T-helper 1 cell (primary cell): ENCODE measurements at places on chromosomes 1 and 21.
A peak's percentile ranks its signal among the peaks of the same experiment; 100 is the strongest.

DNA sequence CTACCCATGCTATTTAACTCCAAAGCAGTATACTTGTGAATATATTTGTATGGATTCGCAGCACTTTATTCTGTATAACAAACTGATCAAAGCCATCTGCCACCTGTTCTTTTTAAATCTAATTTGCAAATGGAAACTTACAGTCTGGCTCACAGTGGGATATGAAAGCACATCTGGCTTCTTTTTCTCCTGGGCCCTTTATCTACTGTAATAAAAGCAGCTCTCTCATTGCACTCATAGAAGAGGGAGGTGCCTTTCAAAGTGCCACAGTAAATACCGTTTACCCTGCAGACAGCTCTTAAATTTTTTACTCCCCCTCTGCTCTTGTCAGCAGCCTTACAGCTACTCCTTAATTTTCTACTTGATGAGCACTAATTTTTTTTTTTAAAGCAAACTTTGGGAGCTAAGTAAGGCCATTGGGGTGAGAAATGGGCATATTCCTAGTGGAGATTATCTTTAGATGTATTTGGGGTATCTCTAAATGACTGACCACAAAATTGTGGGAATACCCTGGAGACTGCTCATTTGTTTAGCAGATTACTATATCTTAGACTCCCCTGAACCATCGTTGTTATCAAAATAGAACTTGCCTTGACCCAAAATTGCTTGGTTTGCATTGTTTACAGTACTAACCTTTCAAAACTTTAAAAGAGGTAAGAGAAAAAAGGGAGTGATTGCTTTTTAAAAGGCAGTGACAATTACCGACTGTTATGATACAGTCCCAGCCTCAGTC is 110.1 kb downstream of the VPS13D start:
- DNase-seq = no peak

- peak; percentile 50 for DNase-seq
Observed at GRCh38 chr1:99707535-99708142, 58.8 kb downstream of the FRRS1 start.

- no peak for DNase-seq
Observed at GRCh38 chr1:81731989-81732388, 68.7 kb upstream of the ADGRL2 start.

DNA sequence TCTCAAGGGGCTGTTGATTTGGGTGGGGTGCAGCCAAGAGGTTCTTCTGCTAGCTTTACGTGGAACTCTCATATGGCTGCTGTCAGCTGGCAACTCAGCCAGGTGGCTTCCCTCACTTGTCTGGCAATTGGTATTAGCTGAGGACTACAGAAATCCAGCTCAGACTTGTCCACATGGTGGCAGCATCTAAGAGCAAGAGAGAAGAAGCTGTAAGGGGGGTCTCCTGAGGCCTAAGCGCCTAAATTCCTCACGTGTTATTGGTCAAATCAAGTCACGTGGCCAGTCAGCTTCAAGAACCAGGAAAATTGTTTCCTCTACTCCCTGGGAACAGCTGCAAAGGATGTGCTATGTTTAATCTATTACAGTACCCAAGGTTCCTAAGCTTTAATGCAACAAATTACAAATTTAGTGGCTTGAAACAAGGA is 4.2 kb upstream of the DYRK3 start:
- peak; percentile 22 for DNase-seq

DNA sequence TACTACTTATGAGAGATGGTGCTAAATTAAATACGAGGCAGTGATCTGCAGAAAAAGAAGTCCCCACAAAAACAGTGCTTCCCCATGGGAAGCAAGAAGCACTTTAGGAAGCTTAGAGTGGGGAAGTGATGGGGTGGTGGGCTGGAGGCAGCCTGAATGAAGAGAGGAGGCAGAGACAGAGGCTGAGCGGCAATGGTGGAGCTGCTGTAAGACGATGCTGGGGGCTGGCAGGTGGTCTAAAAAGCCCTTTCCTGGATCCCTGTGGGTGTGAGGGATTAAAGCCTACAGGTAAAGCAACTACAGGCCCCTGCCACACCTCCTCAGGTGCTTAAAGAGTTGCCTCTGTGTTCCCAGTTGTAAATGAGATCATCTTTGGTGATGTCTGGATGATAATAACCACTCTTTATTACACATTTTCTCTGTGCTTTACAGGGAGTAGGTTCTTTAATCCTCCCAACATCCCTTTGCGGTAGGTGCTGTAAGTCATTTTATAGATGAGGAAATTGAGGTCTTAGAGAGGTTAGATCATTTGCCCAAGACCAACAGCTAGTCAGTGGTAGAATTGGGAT is 39.2 kb downstream of the CNN3 start:
- no peak for DNase-seq

DNA sequence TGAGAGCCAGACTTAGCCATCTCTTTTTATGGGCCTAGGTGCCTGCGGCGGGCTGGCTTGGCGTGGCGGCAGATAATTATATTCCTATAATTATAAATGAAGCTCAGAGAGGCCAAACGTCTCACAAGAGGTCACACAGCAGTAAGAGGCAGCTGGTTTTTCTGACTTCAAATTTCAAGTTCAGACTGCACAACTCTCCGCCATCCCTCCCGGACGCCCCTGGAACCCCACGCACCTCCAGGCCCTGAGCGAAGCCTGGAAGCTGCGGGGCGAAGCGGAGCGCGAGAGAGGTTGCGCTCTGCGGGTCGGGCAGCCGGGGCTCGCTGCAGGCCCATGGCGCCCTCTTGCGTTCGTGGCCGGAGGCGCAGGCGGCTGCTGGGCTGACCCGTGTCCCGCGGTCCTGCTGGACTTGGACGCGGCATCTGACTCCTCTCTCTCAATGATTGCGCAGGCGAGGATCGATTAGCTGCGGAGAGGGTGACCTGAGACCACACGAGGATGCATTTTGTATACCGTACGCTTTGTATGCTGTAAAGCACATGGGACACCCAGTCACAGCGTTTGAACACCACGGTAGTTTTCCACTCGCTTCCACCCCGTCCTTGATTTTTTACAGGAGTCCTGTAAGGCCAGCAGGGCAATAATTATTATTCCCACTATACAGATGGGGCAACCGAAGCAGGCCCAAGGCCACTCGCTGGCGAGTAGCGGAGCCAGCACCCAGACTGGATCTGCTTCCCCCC is 272.7 kb downstream of the FOXD2 start:
- DNase-seq = peak; percentile 46

DNA sequence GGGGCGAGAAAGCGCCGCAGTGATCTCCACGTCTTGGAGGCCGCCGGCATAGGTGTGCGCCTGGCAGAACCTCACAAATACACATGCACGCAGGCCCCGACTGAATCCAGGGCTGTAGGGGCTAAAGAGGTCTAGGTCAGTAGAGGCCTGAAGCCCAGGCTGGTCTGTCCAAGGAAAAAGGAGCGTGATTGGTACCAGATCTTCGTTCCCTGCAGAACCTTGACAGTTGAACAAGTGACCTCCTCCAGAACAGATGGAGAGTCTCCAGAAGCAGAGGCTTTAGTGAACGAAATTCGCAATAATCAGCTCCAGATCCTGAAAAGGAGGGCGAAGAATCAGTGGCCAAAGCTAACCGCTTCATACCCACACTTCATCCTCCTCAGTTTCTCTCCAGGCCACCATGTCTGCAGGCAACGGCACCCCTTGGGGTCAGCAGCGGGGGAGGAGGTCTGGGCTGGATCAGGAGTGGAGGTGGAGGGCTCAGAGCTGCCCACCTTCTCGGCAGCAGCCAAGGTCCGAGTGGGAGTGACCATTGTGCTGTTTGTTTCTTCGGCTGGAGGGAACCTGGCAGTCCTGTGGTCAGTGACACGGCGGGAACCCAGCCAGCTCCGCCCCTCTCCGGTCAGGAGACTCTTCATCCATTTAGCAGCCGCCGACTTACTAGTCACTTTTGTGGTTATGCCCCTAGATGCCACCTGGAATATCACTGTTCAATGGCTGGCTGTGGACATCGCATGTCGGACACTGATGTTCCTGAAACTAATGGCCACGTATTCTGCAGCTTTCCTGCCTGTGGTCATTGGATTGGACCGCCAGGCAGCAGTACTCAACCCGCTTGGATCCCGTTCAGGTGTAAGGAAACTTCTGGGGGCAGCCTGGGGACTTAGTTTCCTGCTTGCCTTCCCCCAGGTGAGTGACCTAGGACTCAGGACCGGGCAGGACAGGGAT is 749 bp upstream of the PEX11B start:
- DNase-seq = no peak

DNA sequence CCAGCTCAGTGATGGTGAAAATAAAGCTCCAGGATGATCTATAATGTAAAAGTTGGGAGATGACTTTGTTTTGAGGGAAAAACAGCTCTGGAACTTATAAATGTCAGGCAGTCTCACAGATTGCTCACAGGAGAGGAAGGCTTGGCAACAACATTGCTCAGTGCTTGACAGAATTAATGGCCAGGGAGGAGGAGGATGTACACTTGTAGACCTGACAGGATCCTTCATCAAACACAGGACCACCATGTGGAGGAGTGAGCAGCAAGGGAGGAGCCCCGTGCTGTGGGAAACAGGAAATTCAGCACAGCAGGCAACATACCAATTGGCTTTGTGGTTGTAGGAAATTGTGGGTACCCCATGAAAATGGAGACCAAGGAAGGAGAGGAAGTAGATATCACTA is 291.8 kb upstream of the CAMK1G start:
- DNase-seq = no peak

GRCh38 chr1:27656157-27656893 is 15.7 kb downstream of the IFI6 start:
- DNase-seq = no peak

- no peak for DNase-seq
Observed at GRCh38 chr1:178986204-178986603, 39.5 kb upstream of the FAM20B start.

- DNase-seq = no peak
Observed at GRCh38 chr21:38322311-38322950, 65.6 kb downstream of the KCNJ15 start.

- no peak for DNase-seq
Observed at GRCh38 chr1:184019069-184019468, 18.5 kb downstream of the COLGALT2 start.

DNA sequence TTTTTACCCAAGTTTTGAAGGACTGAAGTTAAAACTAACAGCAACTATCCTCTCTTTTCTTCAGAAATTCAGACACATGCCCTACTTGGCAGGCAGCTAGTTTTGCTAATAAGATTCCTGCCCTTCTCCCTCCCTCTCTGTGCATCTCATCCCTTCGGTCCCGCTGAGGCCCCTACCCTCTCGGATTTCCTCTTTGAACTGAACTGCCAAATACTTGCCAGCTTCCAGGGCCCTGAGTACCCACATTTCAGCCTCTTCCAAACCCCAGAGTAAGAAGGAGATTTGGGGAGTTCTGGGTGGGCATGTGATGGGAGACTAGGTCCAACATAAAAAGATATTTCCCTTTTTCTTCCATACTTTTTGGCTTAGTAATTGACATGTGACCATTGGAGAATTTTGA is 116.5 kb upstream of the JUN start:
- no peak for DNase-seq

DNA sequence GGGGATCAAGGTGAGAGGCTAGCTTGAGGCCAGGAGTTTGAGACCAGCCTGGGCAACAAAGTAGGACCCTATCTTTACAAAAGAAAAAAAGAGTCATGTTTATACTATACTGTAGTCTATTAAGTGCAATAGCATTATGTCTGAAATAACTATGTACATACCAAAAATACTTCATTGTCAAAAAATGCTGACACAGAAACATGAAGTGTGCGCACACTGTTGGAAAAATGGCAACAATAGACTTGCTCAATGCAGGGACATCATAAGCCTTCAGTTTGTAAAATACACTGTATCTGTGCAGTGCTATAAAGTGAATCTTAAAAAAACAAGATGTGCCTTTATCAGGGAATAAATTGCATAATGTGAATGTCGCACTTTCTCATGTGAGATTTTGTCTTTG is 14.1 kb upstream of the NID1 start:
- DNase-seq = no peak

DNA sequence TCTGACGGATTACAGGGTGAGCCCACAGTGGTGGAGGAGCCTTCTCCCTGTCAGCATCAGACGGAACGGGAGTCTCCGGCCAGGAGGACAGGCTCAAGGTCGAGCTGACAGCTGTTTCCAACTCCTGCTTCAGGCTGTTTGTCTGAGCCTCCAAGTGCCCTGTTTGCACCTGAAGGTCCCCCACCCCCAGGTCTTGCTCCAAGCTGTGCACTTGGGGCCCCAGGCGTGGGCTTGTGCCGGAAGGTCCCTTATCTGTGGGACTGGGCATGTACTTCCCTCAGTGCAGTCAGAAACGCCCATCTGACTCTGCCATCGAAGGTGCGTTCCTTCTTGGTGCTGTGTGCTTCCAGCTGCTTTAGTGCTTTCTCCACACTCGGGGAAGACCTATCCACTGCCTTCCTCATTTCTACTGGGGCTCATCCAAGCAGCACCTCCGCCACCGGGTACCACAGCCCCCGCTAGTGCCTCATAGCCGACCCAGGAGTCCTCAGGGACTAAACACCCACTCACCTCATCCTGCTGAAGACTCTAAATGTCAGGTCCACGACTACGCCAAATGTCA is 29.5 kb upstream of the CR2 start:
- no peak for DNase-seq

- no peak for DNase-seq
Observed at GRCh38 chr1:242745079-242745478, 220.6 kb upstream of the PLD5 start.

DNA sequence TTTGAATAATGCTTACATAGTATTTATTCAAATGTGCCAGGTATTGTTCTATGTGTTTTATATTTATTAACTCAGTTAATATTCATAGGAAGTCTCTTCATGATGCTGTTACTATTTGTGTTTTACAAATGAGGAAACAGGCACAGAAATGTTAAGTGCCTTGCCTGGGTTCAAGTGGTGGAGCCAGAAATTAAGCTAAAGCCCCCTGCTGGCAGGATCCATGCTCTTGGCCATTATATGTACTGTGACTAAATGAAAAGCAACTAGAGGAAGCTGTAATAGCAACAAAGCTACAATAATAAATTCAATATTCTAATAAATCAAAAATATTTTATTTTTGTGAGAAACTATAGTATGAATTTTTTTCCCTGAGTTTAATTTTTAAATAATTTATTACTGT is 30.0 kb downstream of the IARS2 start:
- no peak for DNase-seq

DNA sequence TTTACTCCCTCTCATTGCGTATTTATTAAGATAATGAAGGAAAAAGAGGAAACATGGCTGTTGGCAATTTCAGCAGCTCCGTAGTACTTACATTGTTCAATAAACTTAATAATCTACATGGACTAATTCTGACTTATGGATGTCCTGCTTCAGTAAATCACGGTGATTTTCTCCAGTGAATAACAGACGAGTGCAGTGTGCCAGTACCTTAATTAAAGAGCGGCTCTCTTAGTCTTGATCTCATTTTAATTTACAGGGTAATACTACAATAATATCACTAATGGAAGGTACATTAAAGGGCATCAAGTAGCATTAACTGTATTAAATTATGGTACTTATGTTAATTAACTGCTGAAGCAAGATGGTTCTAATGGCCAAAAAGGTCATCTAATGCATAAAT is 187.2 kb downstream of the NTNG1 start:
- DNase-seq = no peak
